ENCODE measurements at places on chromosomes 1 and 21. TPM values are rescaled to one million over a fixed set of nuclear protein-coding genes. Genes with fewer than 3 reads are reported as not detected.
A peak's percentile ranks its signal among the peaks of the same experiment; 100 is the strongest.

Gene OR2T2
- not detected for total RNA-seq

Gene WNT4
- total RNA-seq: not detected

Gene TMEM125
- total RNA-seq: 39.3 TPM

Gene SPATA46
- not detected for total RNA-seq

Gene CORT
- total RNA-seq: 0.16 TPM

Gene RORC
- total RNA-seq: 1.6 TPM

Gene C4BPB
- total RNA-seq: not detected

Gene MTARC2
- total RNA-seq: 4.3 TPM

Gene RAB3B
- total RNA-seq: 37.9 TPM

Gene EXO1
- total RNA-seq: 23.7 TPM

GRCh38 chr1:225670806-225671733 lies 18.1 kb upstream of the ENAH start:
- no peak overlapping the region for H3K27ac ChIP-seq
- no peak overlapping the region for H3K4me3 ChIP-seq
- H3K27me3 ChIP-seq: 0 out of 2 replicates have a peak, but pooled peaks cover 4% of the 10 kb centered on the region
- no peak for DNase-seq
- H3K36me3 ChIP-seq: no peaks in the 10 kb centered on the region

GRCh38 chr1:2203671-2204414 lies 9.3 kb upstream of the FAAP20 start:
- peak overlapping the region; percentile 70 for H3K4me3 ChIP-seq
- no peak for DNase-seq
- peaks cover 6% of the 10 kb centered on the region for H3K27me3 ChIP-seq
- no peaks in the 10 kb centered on the region for H3K36me3 ChIP-seq
- peaks cover 10% of the 10 kb centered on the region for H3K4me1 ChIP-seq
- no peak overlapping the region for H3K27ac ChIP-seq

DNA sequence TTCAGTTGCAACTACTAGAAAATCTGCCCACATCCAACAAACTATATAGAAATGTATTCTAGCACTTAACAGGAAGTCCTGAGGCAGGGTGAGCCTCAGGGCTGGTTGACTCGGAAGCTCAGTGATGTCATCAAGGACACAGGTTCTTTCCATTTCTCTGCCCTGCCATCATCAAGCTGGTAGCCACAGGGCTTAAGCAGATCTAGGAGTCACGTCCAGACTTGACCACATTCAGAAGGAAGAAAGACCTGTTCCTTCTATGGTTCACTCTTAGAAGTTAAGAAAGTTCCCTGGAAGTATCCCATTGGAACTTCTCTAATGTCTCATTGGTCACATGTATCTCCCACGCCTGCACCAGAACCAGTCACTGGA lies 438.1 kb downstream of the PRDM2 start:
- no peaks in the 10 kb centered on the region for H3K36me3 ChIP-seq
- peaks cover 21% of the 10 kb centered on the region for H3K4me1 ChIP-seq
- no peak for DNase-seq
- no peak overlapping the region for H3K4me3 ChIP-seq
- H3K27me3 ChIP-seq: no peaks in the 10 kb centered on the region

- no peak overlapping the region for H3K27ac ChIP-seq
- no peaks in the 10 kb centered on the region for H3K27me3 ChIP-seq
- H3K36me3 ChIP-seq: no peaks in the 10 kb centered on the region
- no peaks in the 10 kb centered on the region for H3K4me1 ChIP-seq
- no peak for DNase-seq
These were observed 175.9 kb downstream of the GREM2 start for GRCh38 chr1:240435996-240436566.

- peak overlapping the region; percentile 96 for H3K27ac ChIP-seq
- DNase-seq: no peak
- no peaks in the 10 kb centered on the region for H3K27me3 ChIP-seq
- H3K4me1 ChIP-seq: peaks cover 20% of the 10 kb centered on the region
- no peak overlapping the region for H3K4me3 ChIP-seq
- no peaks in the 10 kb centered on the region for H3K36me3 ChIP-seq
These were observed 62.0 kb downstream of the TNN start for GRCh38 chr1:175129644-175129996.

GRCh38 chr1:202263628-202264027 lies 70.0 kb downstream of the LGR6 start:
- no peaks in the 10 kb centered on the region for H3K4me1 ChIP-seq
- no peaks in the 10 kb centered on the region for H3K27me3 ChIP-seq
- no peak for DNase-seq
- no peaks in the 10 kb centered on the region for H3K36me3 ChIP-seq
- H3K4me3 ChIP-seq: no peak overlapping the region

DNA sequence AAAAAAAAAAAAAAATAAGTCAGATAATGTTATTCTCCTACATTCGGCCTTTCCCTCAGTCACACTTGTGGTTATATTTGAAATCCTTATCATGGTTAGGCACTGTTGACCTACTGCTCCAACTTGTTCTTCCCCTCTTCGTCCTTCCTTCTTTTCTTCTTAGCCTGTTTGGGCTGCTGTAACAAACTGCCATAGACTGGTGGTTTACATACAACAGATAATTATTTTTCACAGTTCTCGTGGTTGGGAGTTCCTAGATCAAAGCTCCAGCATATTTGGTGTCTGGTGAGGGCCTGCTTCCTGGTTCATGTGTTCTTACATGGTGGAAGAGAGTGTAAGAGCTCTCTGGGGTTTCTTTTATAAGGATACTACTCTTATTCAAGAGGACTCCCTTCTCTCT lies 73.4 kb downstream of the RABGAP1L start:
- H3K27me3 ChIP-seq: no peaks in the 10 kb centered on the region
- no peak overlapping the region for H3K4me3 ChIP-seq
- no peaks in the 10 kb centered on the region for H3K36me3 ChIP-seq
- DNase-seq: no peak
- no peaks in the 10 kb centered on the region for H3K4me1 ChIP-seq

- H3K4me1 ChIP-seq: no peaks in the 10 kb centered on the region
- H3K36me3 ChIP-seq: no peaks in the 10 kb centered on the region
- no peak for DNase-seq
- no peak overlapping the region for H3K27ac ChIP-seq
- 0 out of 2 replicates have a peak, but pooled peaks cover 4% of the 10 kb centered on the region for H3K27me3 ChIP-seq
These were observed 33.1 kb upstream of the ZNF644 start for GRCh38 chr1:91054780-91055481.

DNA sequence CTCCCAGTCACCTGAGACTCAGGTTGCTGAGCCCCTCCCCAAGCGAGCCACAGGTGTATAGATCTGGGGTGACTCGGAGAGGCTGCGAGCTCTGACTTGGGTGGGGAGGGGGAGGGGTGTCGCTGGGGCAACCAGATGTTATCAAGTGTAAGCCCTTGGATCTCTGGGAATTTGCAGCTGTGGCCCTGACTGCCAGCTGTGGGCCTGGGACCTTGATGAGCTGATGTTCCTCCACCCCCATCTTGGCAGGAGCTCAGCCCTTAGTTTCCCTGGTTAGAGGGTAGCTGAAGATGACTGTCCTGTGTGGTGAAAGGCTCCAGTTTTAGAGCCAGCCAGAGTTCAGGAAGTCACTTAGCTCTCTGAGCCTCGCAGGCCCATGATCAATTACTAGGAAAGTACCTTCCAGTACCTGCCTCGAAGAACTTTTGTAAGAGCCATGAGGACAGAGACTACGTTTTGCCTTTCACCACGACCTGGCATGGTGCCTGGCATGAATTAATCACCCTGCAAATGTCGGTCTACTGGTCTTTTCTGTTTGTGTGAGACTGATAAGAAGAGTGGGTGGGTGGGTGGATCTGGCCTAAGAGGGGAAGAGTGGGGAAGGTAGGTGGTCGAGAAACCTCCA lies 55.8 kb downstream of the YARS1 start:
- peak overlapping the region; percentile 44 for H3K4me3 ChIP-seq
- H3K27ac ChIP-seq: peak overlapping the region; percentile 100
- no peaks in the 10 kb centered on the region for H3K27me3 ChIP-seq
- H3K36me3 ChIP-seq: 0 out of 2 replicates have a peak, but pooled peaks cover 3% of the 10 kb centered on the region
- DNase-seq: peak; percentile 85

DNA sequence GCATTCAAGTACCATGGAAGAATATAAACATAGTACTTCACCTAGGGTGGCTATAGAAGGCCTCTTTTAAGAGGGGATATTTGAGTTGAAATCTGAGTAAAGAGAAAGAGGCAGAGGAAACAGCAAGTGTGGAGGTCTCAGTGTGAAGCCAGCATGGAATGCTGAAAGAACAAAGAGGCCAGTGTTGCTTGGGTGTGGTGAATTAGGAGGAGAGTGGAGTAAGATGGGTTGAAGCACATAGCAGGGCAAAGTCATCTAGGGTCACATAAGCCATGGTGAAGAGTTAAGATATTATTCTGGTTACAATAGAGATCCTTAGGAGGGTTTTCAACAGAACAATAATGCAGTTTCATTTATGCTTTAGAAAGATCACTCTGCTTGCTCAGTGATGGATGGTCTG lies 37.5 kb downstream of the C1orf141 start:
- H3K4me1 ChIP-seq: no peaks in the 10 kb centered on the region
- H3K36me3 ChIP-seq: no peaks in the 10 kb centered on the region
- DNase-seq: peak; percentile 74
- no peak overlapping the region for H3K4me3 ChIP-seq
- no peaks in the 10 kb centered on the region for H3K27me3 ChIP-seq

- H3K4me1 ChIP-seq: peaks cover 5% of the 10 kb centered on the region
- H3K27me3 ChIP-seq: no peaks in the 10 kb centered on the region
- H3K4me3 ChIP-seq: no peak overlapping the region
- H3K36me3 ChIP-seq: peaks cover 16% of the 10 kb centered on the region
These were observed 9.4 kb downstream of the RUSC1 start for GRCh38 chr1:155329980-155330598.

- H3K4me1 ChIP-seq: peaks cover 18% of the 10 kb centered on the region
- no peak for DNase-seq
- H3K27me3 ChIP-seq: no peaks in the 10 kb centered on the region
- no peak overlapping the region for H3K4me3 ChIP-seq
- no peaks in the 10 kb centered on the region for H3K36me3 ChIP-seq
These were observed 328.9 kb downstream of the NUF2 start for GRCh38 chr1:163650624-163651023.

GRCh38 chr1:923131-923990 lies at the start of gene SAMD11:
Gene SAMD11 (plus strand): TSS chr1:923923. CDS start chr1:924432, 509 bp downstream.
- peak within 1 kb of the TSS; percentile 58 for H3K4me3 ChIP-seq
- DNase-seq: peak; percentile 71
- H3K4me1 ChIP-seq: peaks cover 9% of the 10 kb centered on the region
- no peaks in the 10 kb centered on the region for H3K36me3 ChIP-seq

GRCh38 chr1:240190881-240191401 lies 99.3 kb downstream of the FMN2 start:
- no peak overlapping the region for H3K4me3 ChIP-seq
- no peak overlapping the region for H3K27ac ChIP-seq
- H3K36me3 ChIP-seq: no peaks in the 10 kb centered on the region
- H3K4me1 ChIP-seq: no peaks in the 10 kb centered on the region

DNA sequence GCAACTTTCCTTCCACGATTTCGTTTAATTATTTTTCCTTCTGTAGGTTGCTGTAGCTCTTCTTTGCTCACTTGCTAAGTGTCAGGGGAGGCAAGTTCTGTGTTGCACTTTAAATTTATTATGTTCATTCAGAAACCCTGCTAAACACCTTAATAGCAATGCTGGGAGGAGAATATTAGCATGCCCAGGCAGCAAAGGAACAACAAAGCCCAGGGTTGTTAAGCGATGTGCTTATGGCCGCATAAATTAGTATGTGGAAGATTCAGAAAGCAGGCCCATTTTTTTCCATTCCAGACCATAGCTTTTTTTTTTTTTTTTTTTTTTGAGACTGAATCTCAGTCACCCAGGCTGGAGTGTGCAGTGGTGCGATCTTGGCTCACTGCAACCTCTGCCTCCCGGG lies 151.3 kb downstream of the BACH1 start:
- no peak overlapping the region for H3K4me3 ChIP-seq
- no peaks in the 10 kb centered on the region for H3K4me1 ChIP-seq
- no peaks in the 10 kb centered on the region for H3K27me3 ChIP-seq
- H3K27ac ChIP-seq: no peak overlapping the region

- H3K27me3 ChIP-seq: no peaks in the 10 kb centered on the region
- DNase-seq: no peak
- no peak overlapping the region for H3K4me3 ChIP-seq
- H3K27ac ChIP-seq: no peak overlapping the region
These were observed 75.1 kb downstream of the SKI start for GRCh38 chr1:2303016-2303775.

DNA sequence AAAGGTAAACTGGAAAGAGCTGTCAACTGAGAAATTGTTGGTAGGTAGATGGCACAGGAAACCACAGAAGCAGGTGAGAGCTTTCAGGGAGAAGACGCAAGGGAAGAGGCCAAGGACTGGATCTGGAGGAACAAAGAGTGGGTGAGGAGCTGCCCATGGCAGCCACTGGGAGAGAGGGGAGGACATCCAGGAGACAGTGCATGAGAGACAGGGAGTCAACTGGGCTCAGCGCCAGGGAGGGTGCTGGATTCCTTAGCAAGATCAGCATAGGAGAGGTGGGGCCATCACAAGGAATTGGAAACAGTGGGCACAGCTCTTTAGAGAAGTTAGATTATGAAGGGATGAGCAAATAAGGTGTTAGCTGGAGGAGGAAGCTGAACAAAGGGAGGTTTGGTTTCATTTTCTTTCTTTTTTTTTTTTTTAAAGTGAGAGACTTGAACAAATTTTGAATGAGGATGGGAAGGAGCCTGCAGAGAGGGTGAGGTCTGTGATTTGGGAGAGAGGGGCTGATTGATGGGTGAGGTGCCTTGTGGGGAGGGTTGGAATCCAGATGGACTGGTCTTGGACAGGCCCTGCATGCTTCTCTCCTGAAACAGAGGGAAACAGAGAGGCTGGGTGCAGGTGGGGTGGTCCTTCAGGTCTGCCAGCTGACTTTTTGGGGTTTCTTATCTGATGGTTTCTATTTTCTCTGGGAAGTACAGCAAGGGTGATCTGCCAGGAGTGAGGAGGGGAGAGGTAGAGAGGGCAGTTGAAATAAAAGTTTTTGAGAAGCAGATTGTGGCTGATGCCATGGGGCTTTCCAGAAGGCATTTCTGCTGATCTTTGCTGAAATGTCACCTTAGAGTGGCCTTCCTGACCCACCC lies 5.4 kb downstream of the CYP4B1 start:
- no peaks in the 10 kb centered on the region for H3K36me3 ChIP-seq
- no peaks in the 10 kb centered on the region for H3K4me1 ChIP-seq
- no peak overlapping the region for H3K27ac ChIP-seq
- no peak overlapping the region for H3K4me3 ChIP-seq
- DNase-seq: no peak
- no peaks in the 10 kb centered on the region for H3K27me3 ChIP-seq

DNA sequence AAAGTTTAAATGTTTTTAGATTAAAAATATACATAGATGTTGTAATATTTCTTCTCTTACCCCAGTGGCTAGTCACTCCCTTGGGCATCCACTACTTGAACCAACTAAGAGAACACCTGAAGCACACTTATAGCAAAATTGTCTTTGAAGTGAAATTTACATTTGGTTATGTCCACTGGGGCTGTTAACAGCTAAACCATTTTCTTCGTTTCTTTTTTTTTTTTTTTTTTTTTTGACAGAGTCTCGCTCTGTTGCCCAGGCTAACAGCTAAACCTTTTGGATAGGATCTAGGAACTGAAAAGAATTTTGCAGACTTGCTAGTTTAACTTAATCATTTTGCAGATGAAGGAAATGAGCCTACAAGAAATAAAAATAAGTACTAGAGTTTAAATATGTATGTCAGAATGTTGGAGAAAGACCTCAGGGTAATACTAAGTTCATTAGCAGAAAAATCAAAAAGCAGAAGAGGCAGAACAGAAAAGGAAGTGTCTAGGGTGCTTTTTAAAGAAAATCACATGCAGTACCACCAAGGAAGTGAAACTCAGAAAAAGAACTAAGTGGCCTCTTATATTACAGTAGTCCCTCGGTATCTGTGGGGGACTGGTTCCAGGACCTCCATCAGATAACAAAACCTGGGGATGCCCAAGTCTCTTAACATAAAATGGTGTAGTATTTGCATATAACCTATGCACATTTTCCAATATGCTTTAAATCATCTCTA lies 11.8 kb downstream of the DRAM2 start:
- peaks cover 7% of the 10 kb centered on the region for H3K36me3 ChIP-seq
- no peak overlapping the region for H3K27ac ChIP-seq
- no peak overlapping the region for H3K4me3 ChIP-seq
- H3K27me3 ChIP-seq: no peaks in the 10 kb centered on the region
- no peaks in the 10 kb centered on the region for H3K4me1 ChIP-seq

All from GM23338 (cell line).